Glutamatergic neuron (in vitro differentiated cells): ENCODE measurements at places on chromosomes 2 and 18.

- DNase-seq: no peak
Measured at GRCh38 chr2:81747481-81748070, 1443.0 kb upstream of the LRRTM1 start.

DNA sequence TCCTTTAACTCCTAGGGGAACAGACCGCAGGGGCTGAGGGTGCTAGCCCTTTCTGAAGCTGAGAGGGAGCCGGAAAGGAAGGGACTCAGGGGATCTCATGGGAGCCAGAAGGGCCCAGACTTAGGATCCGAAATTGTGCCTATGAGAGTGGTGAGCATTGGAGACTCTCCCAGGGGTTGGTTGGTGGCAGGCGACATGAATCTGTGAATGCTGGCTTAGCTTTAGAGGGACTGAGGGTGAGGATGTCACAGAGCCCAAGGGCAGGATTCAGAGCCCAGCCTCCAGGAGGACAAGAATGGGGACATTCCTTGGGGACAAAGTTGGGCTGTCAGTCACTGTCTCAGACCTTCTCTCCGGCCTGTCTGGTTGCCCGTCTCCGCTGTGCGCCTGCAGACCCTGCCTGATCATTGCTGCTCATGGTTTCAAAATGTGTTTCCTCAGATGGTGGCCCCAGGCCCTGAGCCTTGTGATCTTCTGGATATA lies 17.5 kb downstream of the GNLY start:
- DNase-seq: no peak

DNA sequence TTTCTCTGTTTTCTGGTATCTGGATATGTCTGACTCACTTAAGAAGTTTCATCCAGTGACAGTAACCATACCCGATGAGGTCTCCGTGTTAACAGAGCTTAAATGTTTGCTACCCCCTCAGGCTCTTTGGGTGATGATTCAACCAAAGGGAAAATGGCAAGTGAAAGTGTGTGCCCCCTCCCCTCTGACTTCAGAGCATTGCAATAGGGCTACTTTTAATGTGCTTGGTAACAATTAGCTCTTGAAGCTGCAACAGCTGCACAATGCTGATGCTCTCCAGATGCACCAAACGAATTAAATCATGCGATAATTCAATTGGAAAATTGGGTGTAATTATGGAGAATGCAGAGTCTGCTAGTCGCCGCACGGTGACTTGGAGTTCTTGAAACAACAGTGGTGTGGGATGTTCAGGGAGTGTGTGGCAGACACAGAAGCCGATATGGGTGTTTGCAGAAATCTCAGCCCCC lies 270.7 kb downstream of the ALK start:
- no peak for DNase-seq

DNA sequence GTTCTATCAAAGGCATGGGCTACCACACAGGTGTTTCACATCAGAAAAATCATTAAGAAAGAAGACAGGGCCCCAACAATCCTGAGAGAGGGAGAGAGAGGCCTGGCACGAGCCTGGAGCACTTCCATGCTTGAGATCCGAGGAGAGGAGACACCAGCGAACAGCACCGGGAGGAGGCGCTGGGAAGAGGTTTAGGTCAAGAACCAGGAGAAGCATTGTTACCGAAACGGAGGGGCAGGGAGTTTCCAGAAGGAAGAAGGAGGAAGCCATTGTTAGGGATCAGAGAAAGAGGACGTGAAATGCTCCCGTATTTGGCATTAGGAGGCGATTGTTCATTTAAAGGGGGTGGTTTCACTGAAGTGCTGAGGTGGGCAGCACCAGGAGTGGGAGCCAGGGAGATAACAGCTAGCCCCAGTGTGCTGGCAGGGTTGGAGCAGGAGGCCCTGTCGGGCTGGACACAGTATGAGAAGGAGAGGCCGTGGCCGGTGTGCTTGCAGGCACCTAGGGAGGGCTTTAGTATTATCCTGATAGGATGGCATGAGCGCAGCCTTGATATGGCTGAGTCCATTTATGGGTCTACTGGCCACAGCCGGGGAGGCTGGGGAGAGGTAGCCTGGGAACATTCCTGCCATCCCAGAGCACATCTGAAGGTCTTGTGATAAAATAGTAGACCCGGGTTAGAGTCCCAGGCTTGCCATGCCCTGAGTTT lies 244.9 kb downstream of the KLHL29 start:
- DNase-seq: no peak

- no peak for DNase-seq
Measured at GRCh38 chr2:202261531-202261930, 4.0 kb upstream of the NOP58 start.

GRCh38 chr2:204663816-204664425 lies 118.6 kb downstream of the PARD3B start:
- DNase-seq: no peak

GRCh38 chr2:138395565-138396306 lies 105.8 kb upstream of the SPOPL start:
- no peak for DNase-seq
